ENCODE measurements at places on chromosomes 5 and 9.

DNA sequence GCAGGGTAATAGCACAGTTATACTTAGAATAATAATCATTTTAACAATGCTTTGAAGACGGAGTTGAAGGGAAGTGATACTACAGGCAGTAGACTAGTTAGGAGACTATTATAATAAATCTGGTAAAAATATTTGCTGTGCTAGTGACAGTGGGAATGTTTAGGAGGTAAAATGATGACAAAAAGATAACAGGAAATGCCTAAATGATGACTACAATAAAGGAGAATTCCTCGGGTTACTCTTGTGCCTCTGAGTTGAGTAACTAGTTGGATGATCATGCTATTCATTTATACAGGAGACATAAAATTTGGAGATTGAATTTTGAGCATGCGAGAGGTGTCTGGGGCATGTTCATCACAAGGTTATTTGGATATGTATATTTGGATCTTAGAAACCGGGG, 32.2 kb upstream of the PAM start:
- DNase-seq: no peak

GRCh38 chr5:6914347-6914746, 201.1 kb downstream of the TENT4A start:
- DNase-seq: no peak

DNA sequence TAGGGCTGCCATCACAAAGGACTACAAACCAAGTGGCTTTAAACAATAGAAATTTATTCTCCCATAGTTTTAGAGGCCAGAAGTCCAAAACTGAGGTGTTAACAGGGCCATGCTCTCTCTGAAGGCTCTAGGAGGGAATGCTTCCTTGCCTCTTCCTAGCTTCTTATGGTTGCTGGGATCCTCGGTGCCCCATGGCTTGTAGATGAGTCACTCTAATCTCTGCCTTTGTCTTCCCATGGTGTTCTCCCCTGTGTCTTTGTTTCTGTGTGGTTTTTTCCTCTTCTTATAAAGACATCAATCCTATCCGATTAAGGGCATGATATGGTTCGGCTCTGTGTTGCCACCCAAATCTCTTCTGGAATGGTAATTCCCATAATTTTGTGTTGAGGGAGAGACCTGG, 178.8 kb upstream of the NREP start:
- no peak for DNase-seq

DNA sequence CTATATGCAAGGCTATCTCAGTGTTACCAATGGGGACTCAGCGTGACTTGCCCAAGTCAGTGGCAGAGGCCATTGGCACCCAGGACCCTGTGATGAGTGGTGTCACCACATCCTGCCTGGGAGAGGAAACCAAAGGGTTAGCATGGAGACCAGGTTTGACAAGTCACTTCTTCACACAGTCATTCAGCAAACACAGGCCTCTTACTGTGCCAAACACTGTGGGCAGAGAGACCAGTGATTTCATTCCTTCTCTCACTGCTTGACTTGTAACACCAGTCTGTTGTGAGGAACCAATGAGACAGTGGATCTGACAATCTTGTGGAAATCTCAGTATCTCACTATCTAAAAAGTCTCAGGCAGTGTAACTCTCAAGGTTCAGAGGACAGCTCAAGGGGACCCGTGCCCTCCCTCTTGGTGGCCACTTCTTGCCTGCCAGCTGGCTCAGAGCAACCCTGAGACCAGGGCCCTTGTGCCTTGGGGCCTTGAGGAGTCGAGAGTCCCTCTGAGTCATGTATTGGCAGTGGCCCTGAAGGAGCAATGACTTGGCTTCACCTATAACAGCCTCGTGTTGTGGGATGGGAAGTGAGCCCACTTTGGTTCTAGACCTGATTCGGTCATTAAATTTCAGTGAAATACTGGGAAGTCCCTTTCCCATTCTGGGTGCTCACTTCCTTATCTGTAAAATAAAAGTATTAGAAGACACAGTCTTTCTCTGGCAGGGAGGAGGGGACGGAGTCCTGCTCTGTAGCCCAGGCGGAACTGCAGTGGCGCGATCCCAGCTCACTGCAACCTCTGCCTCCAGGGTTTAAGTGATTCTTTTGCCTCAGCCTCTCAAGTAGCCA, 1.6 kb downstream of the FABP6 start:
- DNase-seq: no peak

GRCh38 chr5:78537821-78538220, 110.8 kb downstream of the LHFPL2 start:
- DNase-seq: no peak

DNA sequence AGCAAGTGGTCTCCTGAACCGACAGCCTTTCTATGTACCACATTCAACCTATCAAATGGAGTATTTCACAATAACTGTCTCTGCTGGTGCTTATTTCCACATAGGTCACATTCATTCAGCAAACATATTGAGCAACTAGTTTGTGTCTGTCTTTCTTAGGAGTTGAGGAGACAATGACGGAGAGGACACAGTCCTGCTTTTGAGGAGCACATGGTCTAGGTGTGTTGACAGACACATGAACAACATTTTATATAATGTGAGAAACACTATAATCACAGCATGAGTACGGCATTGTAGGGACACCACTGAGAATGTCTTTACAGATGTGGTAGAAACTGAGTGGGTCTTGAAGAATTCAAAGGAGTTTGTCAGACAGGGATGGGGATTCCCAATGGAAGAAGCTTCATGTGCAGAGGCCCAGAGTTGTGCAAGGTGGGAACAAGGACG, 28.5 kb downstream of the NFIL3 start:
- DNase-seq: no peak

DNA sequence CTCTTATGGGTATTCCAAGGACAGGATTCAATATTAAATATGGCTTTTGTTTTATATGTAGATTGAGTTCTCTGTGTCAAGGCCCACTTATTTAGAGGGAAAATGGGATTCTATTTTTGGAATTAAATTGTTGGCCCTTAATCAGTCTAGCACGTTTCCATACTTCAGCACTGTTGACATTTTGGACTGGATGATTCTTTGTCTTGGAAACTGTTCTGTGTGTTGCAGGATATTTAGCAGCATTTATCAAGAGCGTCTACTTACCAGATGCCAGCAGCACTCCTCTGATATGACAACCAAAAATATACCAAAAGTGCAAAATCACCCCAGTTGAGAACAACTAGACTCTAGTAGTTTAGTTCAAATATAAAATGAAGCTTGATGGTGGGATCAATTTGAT, 1027.0 kb upstream of the COX7C start:
- no peak for DNase-seq

GRCh38 chr5:109837231-109837861, 147.6 kb downstream of the MAN2A1 start:
- DNase-seq: no peak

- no peak for DNase-seq
These were observed 119.8 kb downstream of the SIL1 start for GRCh38 chr5:139078345-139078744.

GRCh38 chr9:75101004-75101588, 12.8 kb downstream of the OSTF1 start:
- no peak for DNase-seq

DNA sequence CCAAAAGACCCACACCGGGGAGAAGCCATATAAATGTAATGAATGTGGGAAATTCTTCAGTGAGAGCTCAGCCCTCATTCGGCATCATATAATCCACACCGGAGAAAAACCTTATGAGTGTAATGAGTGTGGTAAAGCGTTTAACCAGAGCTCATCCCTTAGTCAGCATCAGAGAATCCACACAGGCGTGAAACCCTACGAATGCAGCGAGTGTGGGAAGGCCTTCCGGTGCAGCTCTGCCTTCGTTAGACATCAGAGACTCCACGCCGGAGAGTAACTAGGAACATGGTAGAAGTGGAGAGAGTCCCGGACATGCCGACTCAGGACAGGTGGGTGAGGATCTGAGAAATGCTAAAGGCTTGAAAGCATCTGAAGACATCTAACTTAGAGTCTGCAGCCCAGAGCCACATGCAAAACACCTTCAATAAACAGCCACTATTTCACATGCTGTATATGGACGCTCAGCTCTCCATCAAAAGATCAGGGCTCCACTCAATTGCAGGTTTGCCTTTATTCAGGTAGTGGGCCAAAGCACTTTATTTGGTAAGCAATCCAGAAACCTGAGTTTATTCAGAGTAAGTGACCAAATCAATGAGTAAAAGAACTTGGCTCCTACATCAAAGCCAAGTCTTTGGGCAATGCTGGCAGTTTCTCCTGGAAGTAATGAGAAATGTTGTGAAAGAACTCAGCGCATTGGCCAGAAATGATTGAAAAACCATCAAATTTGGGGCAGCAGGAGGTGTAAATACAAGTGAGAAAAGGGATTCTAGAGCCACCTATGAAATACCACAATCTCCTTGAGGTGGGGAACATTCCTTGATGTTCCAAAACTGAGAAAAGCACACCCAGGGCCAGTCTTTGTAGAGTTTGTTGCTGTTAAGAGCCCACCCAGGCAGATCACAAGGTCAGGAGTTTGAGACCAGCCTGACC, 6.0 kb downstream of the RPL12 start:
- DNase-seq: no peak

DNA sequence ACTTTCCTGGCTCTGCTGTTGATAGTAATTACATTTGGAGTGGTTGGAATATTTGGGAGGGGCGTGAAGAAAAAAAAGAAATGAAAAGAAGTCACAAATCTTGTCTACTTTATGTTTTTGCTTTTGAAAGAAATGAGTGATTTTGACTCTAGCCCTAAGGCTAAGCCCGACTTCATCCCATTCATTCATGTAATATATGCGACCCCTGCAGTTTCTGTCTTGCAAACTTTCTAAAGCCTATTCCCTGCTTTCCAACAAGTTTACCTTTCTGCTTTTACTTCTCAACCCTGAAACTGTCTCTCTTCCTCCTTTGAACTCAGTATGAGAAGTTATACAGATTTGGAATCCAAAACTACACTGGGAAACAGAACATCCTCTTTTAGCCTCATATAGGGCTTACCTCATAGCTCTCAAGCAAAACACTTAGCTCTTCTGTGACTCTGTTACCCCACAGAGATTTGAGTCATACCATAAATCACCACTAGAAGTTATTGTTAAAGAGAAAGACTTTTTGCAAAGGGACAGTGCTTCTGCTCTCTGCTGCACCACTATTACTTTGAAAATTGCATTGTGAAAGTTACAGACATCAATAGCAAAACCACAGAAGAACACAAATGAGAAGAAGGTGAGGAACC, 1.6 kb downstream of the CFAP95 start:
- no peak for DNase-seq

DNA sequence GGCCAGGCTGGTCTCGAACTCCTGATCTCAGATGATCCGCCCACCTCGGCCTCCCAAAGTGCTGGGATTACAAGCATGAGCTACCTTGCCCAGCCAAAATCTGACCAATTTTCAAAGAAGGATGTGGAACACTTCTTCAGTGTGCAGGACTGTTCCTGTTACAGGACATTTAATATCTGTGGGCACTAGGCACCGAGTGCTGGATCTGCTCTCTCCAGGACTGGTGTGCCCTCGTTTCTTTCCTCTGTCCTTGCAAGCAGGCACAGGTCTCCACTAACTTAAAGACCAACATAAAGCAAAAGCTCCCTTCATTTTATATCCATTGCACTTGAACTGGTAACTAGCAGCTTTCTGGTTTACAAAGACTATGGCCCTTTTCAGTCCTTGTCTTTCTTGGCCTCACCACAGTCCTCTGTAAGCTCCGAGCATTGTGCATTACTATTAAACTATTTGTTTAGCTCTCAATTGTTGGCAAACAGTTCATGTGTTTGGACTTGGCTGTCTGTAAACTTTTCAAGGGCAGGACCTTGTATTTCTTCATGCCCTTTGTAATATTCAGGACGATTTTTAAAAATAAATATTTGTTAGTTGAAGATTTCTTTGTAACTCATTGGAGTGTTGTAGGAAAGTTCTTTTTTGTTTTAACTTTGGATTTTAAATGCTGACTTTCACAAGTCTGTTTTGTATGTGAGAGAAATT, 37.3 kb downstream of the ARHGEF28 start:
- DNase-seq: no peak

DNA sequence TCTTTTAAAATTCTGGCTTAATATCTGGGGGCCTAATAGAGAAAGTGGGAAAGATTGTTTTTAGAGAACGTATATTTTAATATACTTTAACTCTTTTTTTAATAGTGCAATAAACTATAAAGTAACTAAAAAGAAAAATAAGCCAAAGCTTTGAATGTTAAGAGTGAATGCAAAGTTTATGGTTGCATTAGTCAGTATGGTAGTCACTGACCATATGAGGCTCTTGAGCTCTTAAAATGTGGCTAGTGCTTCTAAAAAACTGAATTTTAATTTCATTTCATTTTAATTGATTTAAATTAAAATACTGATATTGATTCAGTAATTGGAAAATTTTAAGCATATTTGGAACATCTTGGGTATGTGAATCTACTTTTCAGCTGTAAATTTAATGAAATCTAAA, 310.7 kb downstream of the PJA2 start:
- no peak for DNase-seq

DNA sequence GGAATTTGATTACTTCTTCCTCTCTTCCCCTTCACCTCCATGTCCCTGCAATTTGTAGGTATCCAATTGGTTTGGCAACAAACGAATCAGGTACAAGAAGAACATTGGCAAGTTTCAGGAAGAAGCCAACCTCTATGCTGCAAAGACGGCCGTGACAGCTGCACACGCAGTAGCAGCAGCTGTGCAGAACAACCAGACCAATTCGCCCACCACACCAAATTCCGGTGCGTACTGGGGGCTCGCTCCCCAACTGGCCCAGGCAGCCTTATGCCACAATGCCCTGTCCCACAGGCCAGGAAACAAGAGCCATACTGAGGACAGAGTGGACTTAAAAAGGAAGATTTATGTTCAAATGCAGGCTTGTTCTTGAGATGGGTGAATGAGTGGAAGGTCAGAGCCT, 213.5 kb downstream of the PBX3 start:
- DNase-seq: no peak

GRCh38 chr5:98786191-98786853, 12.9 kb downstream of the RGMB start:
- DNase-seq: no peak

- no peak for DNase-seq
These were observed 6.6 kb downstream of the PCBD2 start for GRCh38 chr5:134911285-134912206.

- DNase-seq: no peak
These were observed 60.3 kb downstream of the CXXC5 start for GRCh38 chr5:139708434-139708861.

DNA sequence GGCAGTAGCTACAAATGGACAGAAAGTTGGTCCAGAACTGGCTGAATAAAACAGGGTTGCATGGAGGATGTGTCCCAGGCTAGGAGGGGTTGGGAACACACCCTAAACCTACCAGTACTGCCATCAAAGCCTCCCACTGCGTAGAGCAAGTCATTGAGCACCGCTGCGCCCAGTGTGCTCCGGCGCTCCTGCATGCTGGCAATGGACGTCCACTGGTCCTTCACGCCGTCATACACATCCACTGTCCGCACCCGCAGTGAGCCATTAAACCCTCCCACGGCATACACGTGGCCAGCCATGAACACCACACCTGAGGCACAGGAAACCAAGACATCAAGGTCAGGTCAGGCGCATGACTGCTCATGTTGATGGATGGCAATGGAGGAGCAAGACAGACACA, 97.0 kb downstream of the KLHL3 start:
- no peak for DNase-seq

- no peak for DNase-seq
These were observed 78.3 kb downstream of the LMNB1 start for GRCh38 chr5:126855266-126855665.
